ENCODE measurements at places on chromosomes 7 and 10.

GRCh38 chr7:32587411-32587948 is 92.2 kb downstream of the AVL9 start:
- no peak for DNase-seq

DNA sequence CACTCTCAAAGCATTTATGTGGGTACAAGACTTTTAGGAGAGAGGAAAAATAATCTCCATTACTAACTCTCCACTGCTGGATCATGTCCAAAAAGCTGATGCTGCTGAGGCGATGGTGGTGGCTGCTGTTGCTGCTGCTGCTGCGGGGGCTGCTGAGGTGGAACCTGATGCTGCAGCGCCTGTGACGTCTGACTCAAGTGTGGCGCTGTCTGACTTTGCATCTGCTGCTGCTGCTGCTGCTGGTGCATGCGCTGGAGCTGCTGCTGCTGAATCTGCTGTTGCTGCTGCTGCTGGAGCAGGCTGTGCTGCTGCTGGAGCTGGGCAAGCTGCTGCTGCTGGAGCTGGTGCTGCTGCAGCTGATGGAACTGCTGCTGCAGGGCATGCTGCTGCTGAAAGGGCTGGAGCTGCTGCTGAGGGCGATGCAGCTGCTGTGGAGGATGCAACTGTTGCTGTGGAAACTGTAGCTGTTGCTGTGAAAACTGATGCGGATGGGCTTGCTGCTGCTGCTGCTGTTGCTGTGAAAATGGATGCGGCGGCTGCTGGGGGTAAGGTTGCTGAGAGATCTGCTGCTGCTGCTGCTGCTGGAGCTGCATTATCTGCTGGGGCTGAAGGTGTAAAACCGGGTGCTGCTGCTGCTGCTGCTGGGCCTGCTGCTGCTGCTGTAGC is 34.5 kb downstream of the PAXIP1 start:
- DNase-seq = no peak

- no peak for DNase-seq
These were observed 222.6 kb downstream of the HTR7 start for GRCh38 chr10:90635111-90635765.

GRCh38 chr7:142337054-142338001 is 79.5 kb upstream of the PRSS58 start:
- no peak for DNase-seq

GRCh38 chr7:111172564-111173257 is 81.8 kb downstream of the LRRN3 start:
- DNase-seq = no peak

- DNase-seq = no peak
These were observed 25.1 kb downstream of the MRPS24 start for GRCh38 chr7:43844257-43844656.
